ENCODE measurements at places on chromosomes 6 and 20.

DNA sequence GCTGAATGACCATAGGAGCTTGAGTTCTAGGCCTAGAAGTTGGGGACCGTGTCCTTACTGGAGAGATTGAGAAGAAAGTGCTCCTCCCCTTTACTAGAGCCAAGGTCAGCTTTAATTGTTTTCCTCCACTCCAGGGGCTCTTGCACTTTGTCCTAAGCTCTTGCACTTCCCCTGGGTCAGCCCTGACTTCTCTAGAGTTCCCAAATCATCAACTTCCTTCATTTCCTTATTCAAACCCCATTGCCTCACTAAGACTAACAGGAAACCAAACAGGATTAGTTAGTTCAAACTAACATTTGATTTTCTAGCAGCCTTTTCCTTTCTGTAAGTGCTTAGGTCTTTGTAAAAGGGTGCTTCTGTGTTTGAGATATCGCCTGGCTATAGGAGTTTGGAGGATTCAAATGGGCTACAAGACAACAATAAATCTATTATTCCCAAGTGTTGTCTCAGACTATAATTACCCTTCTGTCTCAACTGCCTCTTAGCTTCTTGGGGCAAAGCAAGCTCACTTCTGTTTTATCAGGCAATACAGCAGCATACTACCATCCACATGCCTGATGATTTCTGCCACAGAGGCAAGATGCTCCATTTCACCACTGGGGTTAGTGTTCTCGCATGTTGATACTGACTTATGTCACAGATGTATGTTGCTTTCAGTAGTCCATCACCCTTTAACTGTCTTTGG, 12.8 kb upstream of the DTNBP1 start:
- no peak for DNase-seq

DNA sequence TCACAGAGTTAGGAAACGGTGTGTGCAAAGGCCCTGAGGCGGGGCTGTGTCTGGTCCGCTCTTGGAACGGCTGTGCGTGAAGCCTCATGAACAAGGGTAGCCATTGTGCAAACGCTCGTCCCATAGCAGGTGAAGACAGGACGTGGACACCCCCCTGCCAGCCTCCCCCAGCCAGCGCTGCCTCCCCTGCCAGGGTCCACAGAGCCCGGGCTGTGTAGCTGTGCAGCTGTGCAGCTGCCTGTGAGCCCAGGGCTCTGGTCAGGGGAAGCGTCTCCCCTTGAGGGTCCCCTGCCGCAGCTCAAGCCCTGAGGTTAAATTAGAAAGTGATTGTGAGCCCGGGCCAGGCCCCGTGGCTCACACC, 139.4 kb downstream of the TAF4 start:
- no peak for DNase-seq

GRCh38 chr20:49990271-49990720, 7.5 kb downstream of the SNAI1 start:
- DNase-seq = no peak

DNA sequence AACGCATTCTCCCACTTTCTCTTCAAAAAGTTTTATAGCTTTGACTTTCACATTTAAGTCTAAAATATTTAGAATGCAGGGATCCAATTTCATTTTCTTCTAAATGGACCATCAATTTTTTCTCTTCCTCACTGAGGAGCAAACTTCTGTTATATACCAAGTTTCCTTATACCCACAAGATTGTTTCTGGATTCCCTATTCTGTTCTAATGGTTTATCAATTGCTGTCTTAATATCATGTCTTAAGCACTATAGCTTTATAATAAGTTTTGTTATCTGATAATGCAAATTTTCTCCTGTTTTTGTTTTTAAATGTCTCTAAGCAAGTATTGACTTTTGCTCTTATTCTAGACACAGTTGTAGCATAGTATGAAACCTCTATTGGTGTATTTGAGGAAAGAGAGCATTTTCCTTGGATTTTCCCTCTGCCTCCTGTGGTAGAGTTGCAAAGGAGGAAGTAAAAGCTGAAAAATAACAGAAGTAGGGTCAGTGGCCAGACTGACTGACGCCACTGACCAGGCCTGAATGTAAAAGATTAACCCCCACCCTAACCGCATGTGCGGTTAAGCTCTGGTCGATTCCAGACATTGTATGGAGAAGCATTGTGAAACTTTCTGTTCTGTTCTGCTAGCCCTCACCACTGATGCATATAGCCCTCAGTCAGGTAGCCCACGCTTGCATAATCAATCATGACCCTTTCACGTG, 40.3 kb downstream of the GPX5 start:
- DNase-seq = no peak

- DNase-seq = no peak
Measured at GRCh38 chr6:144912474-144912873, 627.3 kb downstream of the UTRN start.

- no peak for DNase-seq
Measured at GRCh38 chr6:139349464-139350020, 24.9 kb downstream of the CITED2 start.

GRCh38 chr20:50237349-50237748, 46.7 kb downstream of the CEBPB start:
- no peak for DNase-seq

GRCh38 chr6:129771678-129772077, 61.7 kb upstream of the ARHGAP18 start:
- no peak for DNase-seq

- DNase-seq = no peak
Measured at GRCh38 chr6:58419321-58419720, 1101.9 kb downstream of the PRIM2 start.

DNA sequence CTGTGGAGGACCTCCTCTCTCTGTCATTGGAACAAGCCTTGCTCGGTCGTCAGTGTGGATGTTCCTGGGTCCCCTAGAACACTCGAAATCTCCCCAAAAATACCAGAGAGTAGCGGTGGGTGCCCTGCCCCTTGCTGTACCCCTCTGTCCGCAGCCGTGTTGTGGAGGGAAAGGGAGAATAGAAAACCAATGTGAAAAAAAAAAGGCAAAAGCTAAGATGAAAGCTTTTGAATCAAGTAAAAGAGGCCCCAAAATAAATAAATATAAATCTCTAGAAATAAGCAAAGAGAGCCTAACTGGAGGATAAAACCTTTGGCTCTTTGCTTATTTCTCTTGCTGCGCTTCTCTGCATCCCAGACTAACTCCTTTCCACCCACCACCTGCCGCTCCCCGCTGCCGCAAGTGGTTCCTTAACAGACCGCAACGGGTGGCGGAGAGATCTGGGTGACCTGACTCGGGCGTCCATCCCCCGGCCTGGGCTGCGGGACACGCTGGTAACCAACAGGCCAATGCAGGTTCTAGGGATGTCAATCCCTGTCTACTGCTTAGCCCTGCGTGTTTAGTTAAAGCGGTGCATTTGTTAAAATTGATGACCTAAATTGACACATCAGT, 110.0 kb downstream of the GPX5 start:
- DNase-seq = no peak

- no peak for DNase-seq
Measured at GRCh38 chr6:95593025-95593424, 15.7 kb downstream of the MANEA start.

DNA sequence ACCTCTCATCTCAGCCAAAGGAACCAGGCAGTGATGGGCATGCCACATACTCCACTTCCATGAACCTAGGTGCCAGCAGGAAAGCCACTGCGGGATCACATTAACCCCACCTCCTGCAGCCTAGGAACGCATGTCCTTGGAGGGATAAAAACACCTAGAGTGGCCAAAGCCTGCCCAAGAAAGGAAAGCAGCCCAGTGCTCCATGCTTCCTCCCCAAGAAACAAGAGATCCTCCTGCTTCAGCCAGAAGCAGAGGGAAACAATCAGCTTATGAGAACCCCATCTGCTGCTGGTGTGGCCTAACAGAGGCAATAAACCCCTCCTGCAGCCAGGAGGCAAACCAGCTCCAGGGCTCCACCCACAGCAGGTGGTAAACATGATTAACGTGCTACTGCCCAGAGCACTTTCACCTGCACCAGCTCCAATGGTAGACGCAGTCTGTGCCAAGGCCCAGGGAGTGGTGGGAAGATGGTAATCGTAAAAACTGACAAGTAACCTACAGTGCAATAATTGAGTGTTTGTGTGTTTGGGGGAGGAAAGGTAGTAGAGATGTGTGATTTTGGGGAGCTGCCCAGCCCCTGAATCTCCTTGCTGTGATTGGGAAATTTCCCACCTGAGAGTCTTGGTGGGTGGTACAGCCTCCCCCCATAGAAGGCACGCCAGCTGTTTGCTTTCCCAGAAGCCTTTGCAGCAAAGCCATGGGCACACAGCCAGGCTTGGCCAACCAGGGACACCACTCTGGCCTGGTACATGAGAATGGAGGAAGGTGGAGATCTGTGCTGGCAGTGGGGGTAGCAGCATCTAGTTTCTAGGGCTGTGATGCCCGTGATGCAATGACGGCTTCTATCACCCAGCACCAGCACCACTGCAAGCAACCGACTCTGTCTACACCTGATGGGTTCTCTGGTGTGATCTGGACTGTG, 50.6 kb upstream of the TBC1D7 start:
- DNase-seq = no peak

Measured in stimulated activated CD8-positive, alpha-beta memory T cell treated with anti-CD3 and anti-CD28 coated beads, Interleukin-7, amount 100 ng/mL, for 24 hours (primary cell).